ENCODE measurements at places on chromosomes 1 and 21. TPM values are rescaled to one million over a fixed set of nuclear protein-coding genes. Genes with fewer than 3 reads are reported as not detected.

DNA sequence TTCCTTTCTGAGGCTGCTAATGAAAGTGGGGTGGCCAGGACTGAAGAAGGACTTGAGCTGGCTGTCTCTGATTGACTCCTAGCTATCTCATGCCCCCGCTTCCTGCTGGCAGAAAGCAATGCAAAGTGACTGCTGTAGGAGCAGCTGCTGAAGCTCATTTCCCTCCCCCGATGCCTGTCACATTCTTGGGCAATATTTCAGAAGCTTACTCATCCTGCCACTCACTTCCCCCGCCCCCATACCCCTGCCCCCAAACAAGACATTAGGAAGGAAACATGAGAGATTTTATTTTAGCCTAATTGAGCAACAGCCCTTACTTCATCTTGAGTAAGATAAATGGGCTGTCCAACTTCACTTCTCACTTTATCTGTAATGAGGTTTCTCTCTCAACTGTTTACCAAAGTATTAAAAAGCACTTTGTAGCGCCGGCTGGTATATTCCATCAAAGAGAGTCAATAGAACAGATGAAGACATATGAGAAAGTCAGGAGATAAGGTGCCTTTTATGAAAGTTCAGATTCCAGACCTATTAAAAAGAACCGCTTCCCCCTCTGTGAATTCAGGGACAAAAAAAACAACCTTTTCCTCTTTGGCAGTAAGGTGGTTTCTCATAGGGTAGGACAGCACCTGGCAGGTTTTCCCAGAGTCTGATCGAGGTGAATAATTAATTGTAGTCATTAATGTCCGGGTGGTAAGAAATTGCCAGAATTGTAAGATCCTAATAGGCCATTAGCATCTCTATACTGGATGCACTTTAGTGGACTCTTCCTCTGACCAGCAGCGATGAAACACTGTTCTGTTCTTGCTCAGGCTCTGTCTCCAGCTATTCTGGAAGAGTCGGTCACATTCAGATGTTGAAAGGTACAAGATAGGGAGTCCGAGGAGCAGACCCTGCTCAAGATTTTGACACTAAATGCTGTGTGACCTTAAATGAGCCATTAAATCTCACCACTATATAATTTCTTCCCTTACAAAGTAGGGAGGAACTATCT lies 70.2 kb downstream of the SH3GLB1 start:
- peak; percentile 85 for DNase-seq

NR1I3 gene
- not detected for total RNA-seq

DNA sequence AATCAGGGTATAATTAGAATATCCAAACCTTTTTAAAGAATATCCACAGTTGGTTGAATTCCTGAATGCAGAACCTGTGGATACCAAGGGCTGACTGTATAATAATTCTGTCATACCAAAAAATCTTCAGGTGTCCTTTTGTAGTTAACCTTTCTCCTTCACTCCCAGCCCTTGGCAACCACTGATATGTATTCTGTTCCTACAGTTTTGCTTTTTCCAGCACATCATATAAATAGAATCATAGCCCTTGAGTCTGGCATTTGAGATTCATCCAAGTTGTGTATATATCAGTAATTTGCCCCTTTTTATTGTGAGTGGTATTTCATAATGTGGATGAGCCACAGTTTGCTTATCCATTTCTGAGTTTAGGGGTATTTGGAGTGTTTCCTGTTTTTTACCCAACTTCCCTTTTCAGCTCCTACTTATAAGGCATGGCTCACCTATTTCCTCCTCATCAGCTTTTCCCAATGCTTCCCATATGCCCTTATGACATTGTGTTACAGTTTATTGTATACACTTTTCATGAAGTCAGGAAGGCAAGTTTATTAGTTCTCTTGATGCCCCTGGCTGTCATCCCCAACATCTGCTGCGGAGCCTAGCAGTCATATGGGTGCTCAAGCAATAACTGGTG lies 35.0 kb upstream of the AGO1 start:
- DNase-seq: no peak

GRCh38 chr21:38255571-38256117 lies 1.1 kb upstream of the KCNJ15 start:
- DNase-seq: no peak

LCE2B gene
- total RNA-seq: not detected

DNA sequence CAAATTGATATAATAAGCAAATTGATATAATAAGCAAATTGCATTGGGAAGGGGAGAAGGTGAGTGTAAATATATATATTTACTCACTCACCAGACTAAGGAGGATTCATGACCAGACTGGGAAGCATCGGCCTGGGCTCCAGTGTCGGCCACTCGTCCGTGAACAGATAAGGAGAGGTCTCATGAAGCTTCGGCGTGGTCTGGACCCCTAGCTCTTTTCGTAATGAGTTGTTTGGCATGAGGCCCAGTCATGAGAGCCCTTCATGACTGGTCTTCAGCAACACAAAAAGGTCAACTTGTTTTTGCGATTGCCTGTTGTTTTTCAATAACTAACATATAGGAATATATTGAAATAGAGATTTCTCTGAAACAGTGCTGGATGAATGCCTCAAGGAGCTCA lies 222.9 kb upstream of the KCNK2 start:
- DNase-seq: no peak

S100A3 gene
- 2.6 TPM for total RNA-seq

TRIM58 gene
- total RNA-seq: not detected

- no peak for DNase-seq
Measured at GRCh38 chr1:43441166-43441893, 12.4 kb downstream of the HYI start.

GRCh38 chr1:228400237-228400651 lies 6.4 kb downstream of the TRIM11 start:
- no peak for DNase-seq

- no peak for DNase-seq
Measured at GRCh38 chr1:234554218-234554697, 55.7 kb downstream of the IRF2BP2 start.

HSF2BP gene
- total RNA-seq: 0.13 TPM

LINGO4 gene
- total RNA-seq: not detected

CENPS gene
- total RNA-seq: 10.0 TPM

GRCh38 chr1:1079408-1080121 lies 5.5 kb upstream of the RNF223 start:
- peak; percentile 86 for DNase-seq

WNT2B gene
- 1.0 TPM for total RNA-seq

DNA sequence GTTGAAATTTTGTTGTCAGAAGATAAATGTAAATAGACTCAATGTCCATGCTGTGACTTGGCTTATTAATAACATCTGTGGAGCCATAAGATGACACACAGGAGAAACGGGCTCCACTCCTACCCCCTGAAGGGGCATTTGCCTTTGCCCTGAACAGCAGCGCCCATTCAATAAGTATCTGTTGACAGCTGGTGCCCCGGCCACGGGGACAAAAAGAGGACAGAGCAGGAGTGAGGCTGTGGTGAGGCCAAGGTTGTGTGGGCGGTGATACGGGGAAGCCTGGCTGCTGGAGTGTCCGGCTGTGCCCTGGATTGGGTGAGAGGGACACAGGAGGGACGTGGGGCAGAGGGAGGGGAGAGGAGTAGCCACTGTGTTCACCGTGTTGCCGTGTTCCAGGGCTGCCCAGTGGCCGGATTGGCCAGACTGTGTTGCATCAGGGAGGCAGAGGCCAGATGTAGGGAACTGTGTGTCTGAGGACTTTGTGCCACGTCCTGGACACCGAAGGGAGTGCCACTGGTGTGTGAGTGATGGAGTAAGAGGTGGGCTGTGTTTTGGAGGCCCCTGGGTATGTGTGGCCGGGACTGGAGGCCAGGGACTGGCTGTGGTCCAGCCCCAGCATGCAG lies 15.1 kb downstream of the PRMT2 start:
- DNase-seq: no peak

HCRTR1 gene
- not detected for total RNA-seq

CFAP107 gene
- total RNA-seq: not detected
